Motor neuron (in vitro differentiated cells): ENCODE measurements at places on chromosomes 11 and 22. TPM values are rescaled to one million over a fixed set of nuclear protein-coding genes. Genes with fewer than 3 reads are reported as not detected.

GRCh38 chr11:125327518-125328224 is 163.1 kb downstream of the PKNOX2 start:
- peak; percentile 76 for ATAC-seq

DNA sequence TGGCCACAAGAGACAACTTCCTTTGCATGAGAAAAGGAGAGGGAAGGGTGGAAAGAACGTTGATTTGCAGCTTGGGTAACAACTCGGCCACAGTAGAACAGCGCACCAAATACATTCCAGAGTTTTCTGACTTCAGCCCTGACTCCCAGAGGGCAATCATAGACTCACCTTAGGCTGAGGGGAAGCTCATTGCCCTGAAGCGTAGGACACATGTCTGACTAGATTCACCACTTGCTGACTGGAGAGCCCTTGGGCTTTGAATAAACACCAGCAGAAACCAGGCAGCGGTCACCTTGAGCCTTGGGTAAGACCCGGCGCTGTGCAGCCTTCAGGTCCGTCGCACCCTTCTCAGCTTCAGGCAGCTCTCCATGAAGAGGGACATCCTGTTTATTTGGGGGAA is 151.8 kb upstream of the GRIA4 start:
- no peak for ATAC-seq

DNA sequence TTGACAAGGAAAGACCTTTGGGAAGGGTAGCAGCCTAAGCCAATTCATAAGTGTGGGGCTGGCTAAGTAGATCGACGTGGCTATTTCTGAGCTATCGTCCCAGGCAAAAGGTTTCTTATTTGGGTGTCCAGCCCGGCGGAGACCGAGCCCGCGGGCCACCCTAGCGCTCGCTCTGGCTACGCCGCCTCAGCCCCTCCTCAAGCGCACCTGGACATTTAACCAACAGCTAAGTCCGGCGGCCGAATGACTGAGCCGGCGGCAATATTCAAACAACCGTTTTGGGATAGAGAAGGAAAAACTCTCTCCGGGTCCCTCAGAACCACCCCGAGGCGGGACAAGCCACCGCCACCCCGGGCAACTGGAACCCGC is 457 bp downstream of the RNF141 start:
- ATAC-seq = peak; percentile 47

Gene APOL5
- total RNA-seq = not detected in 2 replicates
